ENCODE measurements at places on chromosomes 12 and 14. TPM values are rescaled to one million over a fixed set of nuclear protein-coding genes. Genes with fewer than 3 reads are reported as not detected.
A peak's percentile ranks its signal among the peaks of the same experiment; 100 is the strongest.

POTEM gene
- total RNA-seq: not detected

PTPN6 gene
- not detected for total RNA-seq

DNA sequence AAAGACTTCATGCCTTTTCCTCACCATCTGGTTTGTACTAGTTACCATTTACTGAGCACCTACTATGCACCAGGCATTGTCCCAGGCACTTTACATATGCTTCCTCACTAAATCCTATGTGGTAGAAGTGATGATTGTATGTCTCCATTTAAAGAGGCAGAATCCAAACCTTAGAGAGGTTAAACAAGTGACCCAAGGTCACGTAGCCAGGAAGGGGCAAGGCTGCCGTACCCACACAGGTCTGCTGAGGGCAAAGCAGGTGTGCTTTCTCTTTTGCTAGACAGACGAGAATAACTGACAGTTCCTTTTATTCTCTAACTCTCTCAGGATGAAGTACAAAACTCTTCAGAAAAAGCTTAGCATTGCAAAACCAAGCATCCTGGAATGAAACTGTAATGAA is 235.2 kb upstream of the SRRM4 start:
- DNase-seq: peak; percentile 76

GRCh38 chr14:82510007-82510406 is 976.4 kb upstream of the SEL1L start:
- DNase-seq: no peak

GRCh38 chr12:28938581-28939235 is 210.4 kb upstream of the FAR2 start:
- DNase-seq: no peak

- DNase-seq: no peak
These were observed 30.9 kb downstream of the LRTM2 start for GRCh38 chr12:1851151-1851701.
